ENCODE measurements at places on chromosomes 3 and 15. TPM values are rescaled to one million over a fixed set of nuclear protein-coding genes. Genes with fewer than 3 reads are reported as not detected.

The WDR72 gene
- 0.19 TPM for total RNA-seq

The MOBP gene
- total RNA-seq, result 0.44 TPM

The MAPKAPK3 gene
- 33.5 TPM for total RNA-seq

The APPL1 gene
- 33.9 TPM for total RNA-seq

The LRRC31 gene
- total RNA-seq, result 42.6 TPM

The ZNF385D gene
- total RNA-seq, result 1.9 TPM

The ZDHHC23 gene
- 36.1 TPM for total RNA-seq

The USP50 gene
- 0.55 TPM for total RNA-seq

The HTR3C gene
- 0.41 TPM for total RNA-seq

The KIF7 gene
- 9.4 TPM for total RNA-seq

The GORASP1 gene
- total RNA-seq, result 122 TPM

The ABCC5 gene
- total RNA-seq, result 34.4 TPM

The C15orf39 gene
- 22.2 TPM for total RNA-seq

The ESYT3 gene
- 0.70 TPM for total RNA-seq

The CFAP44 gene
- 10.8 TPM for total RNA-seq

Measured in mucosa of descending colon (tissue), 3 donors.